Large intestine (tissue), 12 donors: ENCODE measurements at places on chromosomes 5 and 9.
A peak's percentile ranks its signal among the peaks of the same experiment; 100 is the strongest.

- DNase-seq: no peak
Observed at GRCh38 chr9:121663591-121663990, 12.2 kb downstream of the DAB2IP start.

DNA sequence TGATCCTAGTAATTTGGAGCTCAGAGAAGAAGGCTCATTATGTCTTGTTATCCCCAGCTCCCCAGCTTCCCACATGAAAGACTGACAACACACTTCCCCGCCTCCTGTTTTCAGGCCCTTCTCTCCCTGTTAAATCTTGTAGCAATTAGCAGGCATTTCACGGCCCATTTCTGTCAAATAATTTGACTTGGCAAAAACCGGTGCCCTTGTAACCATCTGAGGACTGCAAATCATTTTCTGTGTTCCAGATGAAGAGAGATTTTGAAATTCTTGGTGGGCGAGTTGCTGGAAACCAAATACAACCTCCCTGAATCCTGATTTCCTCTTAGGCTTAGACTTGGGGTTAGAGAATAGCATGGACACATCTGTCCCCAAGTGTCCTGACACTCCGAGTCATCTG is 109.7 kb downstream of the MSX2 start:
- no peak for DNase-seq

DNA sequence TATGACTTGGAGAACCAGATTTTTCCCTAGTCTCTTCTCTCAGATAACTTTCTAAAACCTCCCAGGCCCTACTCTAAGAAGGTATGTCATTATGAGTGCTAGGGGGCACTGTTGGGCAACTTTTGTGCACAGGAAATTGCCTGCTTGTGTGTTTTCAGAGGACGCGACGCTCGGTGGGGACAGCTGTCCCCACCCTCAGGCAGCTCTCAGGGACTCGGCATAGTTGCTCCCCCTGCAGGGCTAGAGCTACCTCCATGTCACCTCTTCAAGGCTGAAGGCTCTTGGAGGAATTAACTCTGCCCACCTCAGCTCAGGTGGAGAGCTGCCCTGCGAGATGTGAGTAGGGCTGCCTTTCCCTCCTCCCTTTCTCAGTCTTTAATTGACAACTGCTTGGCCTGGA is 10.2 kb upstream of the TIFAB start:
- peak; percentile 54 for DNase-seq

GRCh38 chr9:118455788-118456187 is 751.6 kb downstream of the TLR4 start:
- DNase-seq: no peak

GRCh38 chr5:42590566-42590965 is 166.1 kb upstream of the CCDC152 start:
- no peak for DNase-seq

DNA sequence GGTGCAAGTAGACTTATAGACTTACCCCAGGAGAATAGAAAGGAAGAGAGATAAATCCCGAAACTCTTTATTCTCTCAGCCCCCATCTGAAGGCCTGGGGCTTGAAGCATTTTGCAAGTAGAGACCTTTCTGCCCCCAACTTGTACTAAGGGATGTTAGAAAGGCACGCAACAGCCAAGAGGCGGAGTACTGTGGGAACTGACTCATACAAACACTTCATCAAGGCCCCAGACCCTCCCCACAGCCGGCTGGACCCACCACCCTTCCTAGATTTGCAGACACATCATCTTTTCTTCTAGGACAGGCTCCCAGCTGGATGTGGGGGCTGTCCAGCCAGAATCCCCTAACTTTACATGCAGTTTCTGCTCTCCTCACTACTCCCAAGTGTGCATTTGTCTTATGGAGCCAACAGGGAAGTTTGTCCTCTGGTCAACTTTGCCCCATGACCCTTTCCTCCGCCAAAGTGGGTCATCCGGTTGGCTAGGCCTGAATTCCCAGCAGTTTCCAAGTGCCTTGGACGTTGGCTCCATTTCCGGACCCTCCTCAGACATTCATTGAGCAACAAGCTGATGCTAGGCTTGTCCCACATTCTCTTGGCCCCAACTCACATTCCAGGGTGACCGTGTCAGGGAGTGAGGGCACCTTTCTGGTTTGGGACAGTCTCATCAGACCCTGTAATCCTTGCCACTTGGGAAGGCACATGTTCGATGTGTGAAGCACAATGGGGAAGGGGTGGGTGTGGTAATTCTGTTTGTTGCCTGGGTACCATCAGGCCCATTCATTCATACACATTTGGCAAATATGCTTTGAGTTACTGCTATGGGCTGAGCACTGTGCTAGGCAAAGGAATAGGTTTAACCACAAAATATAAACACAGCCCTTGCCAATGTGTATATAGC is 64.6 kb downstream of the ABLIM3 start:
- DNase-seq: peak; percentile 30

GRCh38 chr5:145984072-145984471 is 47.7 kb downstream of the SH3RF2 start:
- no peak for DNase-seq

GRCh38 chr5:102324714-102325113 is 28.6 kb upstream of the SLCO4C1 start:
- DNase-seq: no peak
